ENCODE measurements at places on chromosomes 6 and 20.
A peak's percentile ranks its signal among the peaks of the same experiment; 100 is the strongest.

- no peak for DNase-seq
Measured at GRCh38 chr20:20859510-20859909, 147.1 kb upstream of the RALGAPA2 start.

DNA sequence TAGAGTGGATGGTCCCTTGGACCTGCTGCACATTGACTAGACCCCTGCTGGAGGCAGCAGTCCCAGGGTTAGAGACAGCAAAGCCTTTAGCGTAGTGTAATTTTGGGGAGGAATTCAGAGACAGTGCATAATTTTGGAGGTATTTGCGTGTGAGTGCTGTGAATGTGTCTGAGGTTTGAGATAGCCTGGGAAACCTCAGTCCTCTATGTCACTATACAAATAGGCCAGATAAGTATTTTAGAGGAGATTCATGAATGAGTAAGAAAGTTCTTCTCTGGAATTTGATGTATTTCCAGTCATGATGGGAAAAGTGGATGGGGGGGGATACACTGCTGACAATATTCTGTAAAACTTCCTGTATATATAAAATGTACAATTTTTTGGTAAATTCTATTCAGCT, 25.8 kb upstream of the MTRF1L start:
- DNase-seq: no peak

DNA sequence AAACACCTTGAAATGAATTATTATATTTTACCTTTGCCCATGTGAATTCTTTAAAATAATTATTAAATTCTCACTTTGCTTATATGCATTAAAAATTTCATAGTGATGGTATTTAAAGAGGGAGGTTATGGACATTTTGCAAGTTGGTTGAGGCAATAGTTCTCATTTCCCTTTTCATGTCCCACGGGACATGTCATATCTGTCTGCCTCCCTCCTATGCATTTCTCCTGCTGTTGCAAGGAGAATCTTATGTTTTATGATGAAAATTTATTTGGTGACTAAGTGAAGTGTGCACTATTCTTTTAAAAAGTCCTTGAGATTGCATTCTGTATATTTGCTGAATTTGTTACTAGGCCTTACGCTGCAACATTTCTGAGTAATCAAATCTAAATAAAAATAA, 67.2 kb downstream of the UTRN start:
- no peak for DNase-seq

GRCh38 chr20:18813483-18813882, at the start of gene SCP2D1:
SCP2D1 (plus strand) TSS chr20:18813783; CDS start chr20:18813816, 33 bp downstream.
- no peak for DNase-seq

DNA sequence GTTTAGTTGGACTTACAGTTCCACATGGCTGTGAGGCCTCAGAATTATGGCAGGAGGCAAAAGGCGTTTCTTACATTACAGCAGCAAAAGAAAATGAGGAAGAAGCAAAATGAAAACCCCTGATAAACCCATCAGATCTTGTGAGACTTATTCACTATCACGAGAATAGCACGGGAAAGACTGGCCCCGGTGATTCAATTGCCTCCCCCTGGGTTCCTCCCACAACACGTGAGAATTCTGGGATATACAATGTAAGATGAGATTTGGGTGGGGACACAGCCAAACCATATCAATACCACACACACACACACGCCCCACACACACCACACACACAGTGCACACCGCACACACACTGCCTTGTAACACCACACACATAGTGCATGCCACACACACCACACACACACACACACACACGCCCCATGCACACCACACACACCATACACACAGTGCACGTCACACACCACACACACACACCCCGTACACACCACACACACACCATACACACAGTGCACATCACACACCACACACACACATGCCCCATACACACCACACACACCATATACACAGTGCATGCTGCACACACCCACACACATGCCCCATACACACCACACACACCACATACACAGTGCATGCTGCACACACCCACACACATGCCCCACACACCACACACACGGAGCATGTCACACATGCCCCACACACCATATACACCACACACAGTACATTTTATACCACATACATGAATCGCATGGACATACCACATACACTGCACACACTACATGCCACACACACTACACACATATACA, 310.5 kb downstream of the TAF4 start:
- no peak for DNase-seq

GRCh38 chr20:58889798-58890517, 37.4 kb downstream of the GNAS start:
- peak; percentile 33 for DNase-seq

GRCh38 chr6:65964261-65964660, 257.2 kb upstream of the EYS start:
- no peak for DNase-seq

GRCh38 chr6:133965817-133966360, 12.9 kb downstream of the TBPL1 start:
- DNase-seq: no peak

DNA sequence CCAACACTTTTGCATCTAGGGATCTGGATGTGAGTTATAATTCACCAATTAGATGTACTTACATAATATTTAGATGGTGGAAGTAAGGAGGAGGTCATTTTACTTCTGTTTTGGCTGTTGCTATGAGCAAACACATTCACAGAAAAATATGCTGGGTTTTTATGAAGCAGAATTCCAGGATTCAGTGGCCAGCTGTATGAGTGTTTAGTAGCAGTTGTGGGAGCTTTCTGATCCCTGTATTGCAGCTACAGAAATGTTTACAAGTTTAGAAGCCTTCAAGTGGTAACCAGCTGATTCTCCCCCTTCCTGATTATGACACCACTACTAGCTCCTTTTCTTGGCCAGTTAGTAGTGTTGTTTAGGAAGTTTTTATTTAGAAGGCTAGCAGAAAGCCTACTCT, 177.0 kb downstream of the TENT5A start:
- no peak for DNase-seq

GRCh38 chr6:43491750-43492661, 14.6 kb downstream of the TJAP1 start:
- no peak for DNase-seq

DNA sequence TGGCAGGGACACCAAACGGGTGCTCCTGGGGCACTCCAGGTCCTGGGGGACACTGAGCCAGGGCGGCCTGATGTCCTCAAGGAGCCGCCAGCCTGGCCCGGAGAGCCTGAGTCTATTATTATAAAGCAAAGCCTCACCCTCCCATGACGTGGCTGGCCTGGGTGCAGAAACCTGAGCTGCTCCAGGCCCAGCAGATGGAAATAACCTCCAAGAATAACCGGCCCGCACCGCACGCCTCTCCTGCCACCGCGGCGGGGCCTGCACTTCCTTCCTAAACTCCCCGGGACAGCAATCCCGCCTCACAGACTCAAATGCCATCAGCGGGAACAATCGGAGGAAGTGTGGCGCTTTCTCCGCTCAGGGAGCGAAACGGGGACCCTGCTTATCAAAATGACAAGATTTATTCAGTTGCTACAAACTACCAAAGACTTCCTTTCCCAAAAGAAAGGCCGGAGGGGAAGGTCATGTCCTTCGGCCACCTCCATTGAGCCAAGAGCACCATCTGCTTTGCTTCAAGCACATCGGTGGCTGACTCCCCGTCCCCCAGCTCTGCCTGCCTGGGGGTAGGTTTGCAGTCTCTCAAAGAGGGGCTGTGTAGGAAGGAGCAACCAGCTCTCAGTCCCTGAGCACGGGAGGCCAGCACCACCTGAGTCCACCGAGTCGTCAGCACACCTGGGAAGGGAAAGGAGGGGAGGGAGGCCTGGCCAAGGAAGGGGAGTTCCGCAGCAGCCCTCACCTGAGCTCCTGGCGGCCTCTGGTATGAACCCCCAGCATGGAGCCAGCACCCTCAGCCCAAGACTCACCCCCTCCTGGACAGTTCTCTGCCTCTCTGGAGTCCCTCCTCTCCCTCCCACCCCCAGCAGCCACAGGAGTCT, 78.6 kb upstream of the QKI start:
- DNase-seq: no peak

- DNase-seq: no peak
Measured at GRCh38 chr6:10112871-10113549, 301.9 kb downstream of the TFAP2A start.

DNA sequence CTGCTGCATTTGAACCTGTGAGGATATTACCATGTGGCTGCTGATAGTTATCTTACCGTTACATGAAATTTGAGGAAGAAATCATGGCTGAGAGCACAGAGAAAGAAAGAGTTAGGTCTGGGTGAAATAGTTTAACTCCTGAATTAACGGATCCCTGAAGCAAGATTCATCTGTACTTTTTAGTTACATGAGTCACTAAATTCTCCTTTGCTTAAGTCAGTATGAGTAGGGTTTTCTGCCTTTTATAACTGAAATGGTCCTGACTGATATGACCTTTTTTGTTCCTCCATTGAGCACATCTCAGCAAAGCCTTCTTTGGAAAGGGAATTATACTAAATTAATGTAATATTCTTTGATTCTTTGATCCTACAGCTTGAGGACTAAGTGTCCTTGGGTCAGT, 333.3 kb upstream of the ZFP64 start:
- DNase-seq: no peak

GRCh38 chr6:35620706-35621105, 68.0 kb downstream of the FKBP5 start:
- DNase-seq: no peak

DNA sequence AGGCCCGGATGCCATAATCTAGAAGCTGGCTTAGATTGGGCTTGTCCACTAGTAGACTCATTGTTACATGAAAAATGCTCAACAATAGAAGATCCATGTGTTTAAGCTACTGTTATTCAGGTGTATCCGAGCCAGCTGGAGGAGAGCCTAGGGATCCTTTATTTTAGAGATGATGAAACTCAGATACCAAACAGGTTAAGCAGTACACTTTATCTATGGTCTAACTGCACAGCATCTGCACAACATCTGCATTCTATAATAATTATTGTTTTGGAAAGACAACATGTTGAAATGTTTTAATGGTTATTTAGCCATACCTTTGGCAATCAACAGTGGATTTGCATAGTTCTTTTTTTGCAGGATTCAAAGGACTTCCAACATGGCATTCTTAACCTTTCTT, 134.1 kb downstream of the RFPL4B start:
- no peak for DNase-seq

- DNase-seq: no peak
Measured at GRCh38 chr6:760982-761955, 68.3 kb upstream of the EXOC2 start.

DNA sequence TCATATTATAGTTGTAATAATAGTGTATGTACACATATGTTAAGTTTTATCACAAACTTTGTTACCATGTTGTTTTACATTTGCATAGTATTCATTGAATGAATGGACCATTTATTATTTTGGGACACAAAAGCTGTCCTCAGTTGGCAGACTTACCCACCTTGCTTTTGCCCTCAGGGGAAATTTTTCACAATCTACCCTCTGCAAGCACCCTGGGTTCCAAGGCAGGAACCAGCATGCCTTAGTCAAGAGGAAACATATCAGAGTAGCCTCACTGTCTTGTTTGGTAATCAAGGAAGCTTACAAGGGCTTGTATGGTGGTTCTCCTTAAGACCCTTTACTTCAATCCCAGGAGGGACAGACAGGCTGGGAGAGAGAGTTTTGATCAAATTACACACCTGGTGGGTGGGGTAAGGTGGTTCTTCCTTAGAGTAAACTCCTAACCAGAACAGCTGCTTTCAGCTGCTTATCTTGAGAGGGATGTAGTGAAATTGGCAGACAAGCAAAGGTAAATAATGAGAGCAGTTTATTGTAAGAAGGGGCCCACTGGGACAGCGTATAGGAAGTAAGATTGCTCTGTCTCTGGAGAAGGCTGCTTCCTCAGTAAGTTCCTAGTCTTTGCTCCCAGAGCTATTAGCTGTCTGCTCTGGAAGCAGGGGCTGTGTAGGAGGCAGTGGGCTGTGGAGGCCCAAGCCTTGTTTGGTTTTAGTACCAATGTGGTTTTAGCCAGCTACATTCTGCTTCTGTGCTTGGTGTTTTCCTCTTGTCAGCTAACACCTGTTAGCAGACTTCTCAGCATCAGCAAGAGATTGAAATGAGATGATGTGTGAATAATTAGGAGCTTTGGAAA, 31.1 kb downstream of the BRPF3 start:
- DNase-seq: no peak

GRCh38 chr6:75893058-75893775, 144.2 kb downstream of the MYO6 start:
- DNase-seq: no peak

DNA sequence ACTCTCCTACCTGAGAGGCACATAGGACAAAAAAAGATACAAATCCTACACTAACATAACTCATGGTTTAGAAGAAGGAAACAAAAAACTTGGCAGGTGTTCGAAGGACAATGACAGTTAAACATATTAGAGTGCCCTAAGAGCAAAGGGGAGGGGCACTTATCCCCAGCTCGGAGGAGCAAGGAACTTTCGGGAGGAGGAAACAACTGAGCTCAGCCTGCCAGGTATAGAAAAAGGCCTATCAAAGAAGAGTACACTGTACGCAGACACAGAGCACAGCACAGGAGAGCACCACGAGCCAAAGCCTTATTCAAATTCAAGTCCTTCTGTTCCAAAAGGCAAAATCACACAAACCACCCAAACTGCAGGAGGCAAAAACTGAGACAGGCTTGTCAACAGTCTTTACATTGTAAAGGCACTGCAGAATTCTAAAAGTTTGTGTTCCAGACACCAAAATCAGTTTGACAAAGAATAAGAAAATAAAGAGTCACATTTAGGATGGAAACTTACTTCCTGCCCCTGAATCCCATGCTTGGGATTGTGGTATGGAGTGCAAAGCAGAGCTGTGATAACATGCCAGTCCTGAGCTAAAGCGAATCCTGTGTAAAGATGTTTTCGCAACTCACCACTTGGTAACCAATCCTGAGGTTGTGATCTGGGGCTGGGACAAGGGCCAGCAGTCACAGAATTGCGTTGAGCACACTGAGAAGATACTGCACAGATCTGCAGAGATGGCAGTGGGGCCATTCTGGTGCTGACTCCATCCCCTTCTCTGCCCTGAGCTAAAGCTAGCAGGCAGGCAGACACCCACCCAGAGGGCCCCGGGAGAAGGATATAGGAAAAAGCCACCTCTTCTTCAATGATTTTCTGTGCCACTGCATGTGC, 108.6 kb downstream of the CHD6 start:
- no peak for DNase-seq

- DNase-seq: no peak
Measured at GRCh38 chr6:14633479-14633878, 515.9 kb downstream of the CD83 start.
